ENCODE measurements at places on chromosomes 3 and 15.
A peak's percentile ranks its signal among the peaks of the same experiment; 100 is the strongest.

GRCh38 chr3:182027366-182027765 is 315.6 kb downstream of the SOX2 start:
- DNase-seq = no peak

DNA sequence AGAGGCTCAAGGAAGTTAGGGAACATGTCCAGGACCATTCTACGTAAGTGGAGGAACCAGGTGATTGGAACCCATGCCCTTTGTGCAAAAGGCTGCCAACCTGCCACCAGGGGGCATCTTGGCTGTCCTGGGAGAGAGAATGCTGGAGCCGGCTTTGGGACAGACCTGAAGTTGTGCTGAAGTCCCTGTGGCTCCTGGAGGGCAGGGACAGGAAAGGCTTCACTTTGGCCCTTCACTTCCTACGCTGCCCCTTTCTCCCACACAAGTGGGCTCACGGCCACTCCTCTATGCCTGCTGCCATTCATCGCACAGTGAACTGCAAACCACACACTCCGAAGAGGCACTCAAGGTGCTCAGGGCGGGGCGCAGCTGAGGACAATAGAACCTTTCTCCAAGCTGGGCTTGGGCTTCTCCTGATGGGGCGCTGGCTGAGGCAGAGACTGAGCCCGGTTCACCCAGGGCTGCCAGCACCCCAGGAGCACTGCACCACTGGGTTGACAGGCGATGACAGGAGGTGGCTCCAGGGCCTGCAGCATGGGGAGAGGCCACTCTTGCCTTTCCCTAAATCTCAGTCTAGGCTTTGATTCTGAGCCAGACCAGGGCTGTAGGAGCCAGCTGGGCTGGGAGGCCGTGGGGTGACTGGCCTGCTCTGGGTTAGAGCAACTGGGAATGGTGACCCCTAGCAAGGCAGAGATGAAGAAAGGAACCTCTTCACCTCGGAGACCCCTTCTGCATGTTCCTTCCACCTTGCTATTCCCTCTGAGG is 8.4 kb downstream of the SHF start:
- DNase-seq = peak; percentile 46

DNA sequence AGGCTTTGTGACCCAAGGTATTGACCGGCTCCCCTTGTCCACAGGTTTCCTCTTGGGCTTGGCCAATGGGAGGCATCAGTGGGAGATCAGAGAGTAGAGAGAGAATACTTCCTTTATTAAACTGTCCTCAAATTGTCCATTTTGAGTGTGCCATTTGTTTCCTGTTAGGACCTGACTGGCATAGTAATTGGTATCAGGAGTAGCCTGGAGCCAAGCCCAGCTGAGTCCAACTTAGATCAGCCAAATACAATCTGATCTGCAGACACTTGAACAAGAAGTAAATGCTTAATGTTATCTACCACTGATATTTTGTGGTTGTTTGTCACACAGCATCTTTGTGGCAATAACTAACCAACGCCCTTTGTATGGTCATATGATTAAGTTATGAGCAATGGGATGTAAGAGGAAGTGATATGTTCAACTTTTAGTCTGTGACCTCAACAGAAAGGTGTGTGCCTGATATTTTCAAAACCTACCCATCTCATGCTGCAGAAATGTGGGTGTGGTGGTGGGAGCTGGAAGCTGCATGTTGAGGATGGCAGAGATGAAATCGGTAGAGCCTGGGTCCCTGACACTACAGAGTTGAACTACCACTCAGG is 13.3 kb downstream of the MYD88 start:
- no peak for DNase-seq

DNA sequence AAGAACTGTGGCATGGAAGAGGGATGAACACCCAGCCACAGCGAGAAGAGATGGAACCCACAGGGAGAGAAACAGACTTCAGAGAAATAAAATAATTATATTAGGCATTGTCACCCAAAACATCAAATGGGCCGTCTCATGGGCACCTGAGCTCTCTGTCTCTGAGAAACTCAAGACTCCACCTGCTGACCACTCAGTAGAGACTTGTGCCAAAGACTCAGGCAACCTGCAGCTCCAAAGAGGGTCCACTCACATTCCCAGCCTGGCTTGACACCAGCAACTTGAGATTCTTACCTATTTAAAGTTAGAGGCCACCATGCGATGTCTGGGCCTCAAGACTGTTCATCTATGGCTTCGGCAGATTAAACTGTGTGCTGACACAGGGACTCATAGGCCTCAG is 12.0 kb downstream of the SEMA5B start:
- no peak for DNase-seq

DNA sequence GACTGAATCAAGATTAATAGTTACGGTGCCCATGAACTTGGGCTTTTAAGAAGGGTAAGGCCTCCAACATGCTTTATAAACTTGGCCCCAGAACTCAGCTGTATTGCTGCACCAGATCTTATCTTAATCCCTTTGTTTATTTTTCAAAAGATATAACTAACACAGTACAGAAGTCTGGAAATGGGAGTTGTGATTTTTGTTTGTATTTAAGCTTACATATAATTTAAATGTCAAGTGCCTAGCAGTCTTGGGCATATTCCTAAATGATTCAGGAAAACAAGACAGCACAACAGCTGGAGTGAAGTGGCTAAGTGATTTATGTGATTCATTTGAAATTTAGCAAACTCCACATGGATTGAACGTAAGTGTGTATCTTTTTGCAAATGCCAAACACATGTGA is 56.2 kb downstream of the NBEAL2 start:
- no peak for DNase-seq

DNA sequence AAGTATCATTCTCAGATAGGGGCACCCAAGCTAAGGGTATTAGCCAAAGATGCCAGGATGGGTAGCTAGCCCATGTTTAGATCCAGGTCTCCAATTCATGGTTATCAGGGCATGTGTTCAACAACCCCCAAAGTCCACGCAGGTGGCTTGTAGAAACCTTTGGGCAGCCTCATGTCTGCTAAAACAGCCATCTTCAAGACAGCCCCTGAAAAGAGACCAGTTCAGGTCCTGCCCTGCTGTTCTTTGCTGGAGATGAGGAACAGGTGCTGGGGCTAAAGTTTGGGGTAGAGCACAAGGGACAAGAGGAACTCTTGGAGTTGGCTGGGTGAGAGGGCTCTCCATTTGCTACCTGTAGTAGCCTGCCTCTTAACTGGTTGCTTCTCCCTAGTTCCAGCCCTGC is 4.6 kb downstream of the PPM1M start:
- DNase-seq = no peak
